Activated T-cell treated with anti-CD3 and anti-CD28 coated beads, Interleukin-2, amount 50 U/mL, for 4 hours (primary cell): ENCODE measurements at places on chromosomes 12 and 14. TPM values are rescaled to one million over a fixed set of nuclear protein-coding genes. Genes with fewer than 3 reads are reported as not detected.
A peak's percentile ranks its signal among the peaks of the same experiment; 100 is the strongest.

Gene SMIM41
- total RNA-seq: not detected

- no peak for DNase-seq
Measured at GRCh38 chr14:98131406-98131805, 1140.6 kb downstream of the BCL11B start.

Gene CIROP
- total RNA-seq: not detected

Gene EPYC
- not detected for total RNA-seq

Gene KLRK1
- 19.4 TPM for total RNA-seq

- DNase-seq: no peak
Measured at GRCh38 chr14:54512393-54512792, 2.7 kb downstream of the CGRRF1 start.

Gene RDH12
- not detected for total RNA-seq

DNA sequence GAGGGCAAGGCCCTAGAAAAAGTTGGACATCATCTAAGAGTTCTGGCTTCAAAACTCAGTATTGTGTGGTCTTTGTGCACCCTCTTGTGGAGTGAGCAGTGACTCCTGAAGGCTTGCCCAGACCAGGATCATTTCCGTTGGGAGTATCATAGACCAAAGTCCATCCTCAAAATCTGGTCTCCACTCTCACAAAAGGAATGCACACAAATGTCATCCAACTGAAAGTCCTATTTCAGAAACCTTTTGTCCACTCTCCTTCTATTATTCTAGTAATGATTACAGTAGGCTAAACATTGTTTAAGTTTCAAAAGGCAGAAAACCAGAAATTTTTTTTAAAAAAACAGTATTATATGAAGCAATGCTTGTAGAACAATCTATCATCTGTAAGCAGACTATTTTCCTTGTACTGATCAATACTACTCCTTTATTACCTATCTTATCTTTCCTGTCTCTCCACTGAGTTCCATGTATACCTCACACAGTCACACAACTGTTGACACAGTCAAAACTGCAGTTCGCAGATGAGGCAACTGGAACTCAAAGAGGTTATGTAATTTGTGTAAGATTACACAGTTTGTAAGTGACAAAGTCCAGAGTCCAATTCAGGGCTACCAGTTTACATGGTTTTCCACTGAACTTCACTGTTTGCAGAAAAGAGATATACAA lies 41.4 kb downstream of the COX16 start:
- DNase-seq: no peak

DNA sequence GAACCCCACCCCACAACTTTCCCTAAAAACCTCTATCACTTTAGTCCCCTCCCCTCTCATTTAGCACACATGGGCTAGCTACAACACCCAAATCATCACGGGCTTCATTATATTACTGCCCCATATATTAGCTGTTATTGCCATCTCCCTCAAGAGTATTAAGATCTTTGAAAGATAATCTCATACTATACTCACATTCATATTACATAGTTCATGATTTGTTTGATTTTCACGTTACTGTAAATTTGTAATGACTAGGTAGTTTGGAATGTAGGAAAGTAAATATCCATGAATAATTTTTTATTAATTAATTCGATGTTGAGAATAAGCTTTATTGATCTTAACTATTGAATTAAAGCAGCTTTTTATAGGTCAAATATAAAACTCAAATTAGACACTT lies 7.9 kb downstream of the DICER1 start:
- DNase-seq: no peak

GRCh38 chr14:22008766-22009165 lies 335.1 kb upstream of the OR4E1 start:
- no peak for DNase-seq

GRCh38 chr12:97148941-97149559 lies 242.0 kb downstream of the NEDD1 start:
- peak; percentile 5 for DNase-seq

Gene FAR2
- total RNA-seq: 2.5 TPM

DNA sequence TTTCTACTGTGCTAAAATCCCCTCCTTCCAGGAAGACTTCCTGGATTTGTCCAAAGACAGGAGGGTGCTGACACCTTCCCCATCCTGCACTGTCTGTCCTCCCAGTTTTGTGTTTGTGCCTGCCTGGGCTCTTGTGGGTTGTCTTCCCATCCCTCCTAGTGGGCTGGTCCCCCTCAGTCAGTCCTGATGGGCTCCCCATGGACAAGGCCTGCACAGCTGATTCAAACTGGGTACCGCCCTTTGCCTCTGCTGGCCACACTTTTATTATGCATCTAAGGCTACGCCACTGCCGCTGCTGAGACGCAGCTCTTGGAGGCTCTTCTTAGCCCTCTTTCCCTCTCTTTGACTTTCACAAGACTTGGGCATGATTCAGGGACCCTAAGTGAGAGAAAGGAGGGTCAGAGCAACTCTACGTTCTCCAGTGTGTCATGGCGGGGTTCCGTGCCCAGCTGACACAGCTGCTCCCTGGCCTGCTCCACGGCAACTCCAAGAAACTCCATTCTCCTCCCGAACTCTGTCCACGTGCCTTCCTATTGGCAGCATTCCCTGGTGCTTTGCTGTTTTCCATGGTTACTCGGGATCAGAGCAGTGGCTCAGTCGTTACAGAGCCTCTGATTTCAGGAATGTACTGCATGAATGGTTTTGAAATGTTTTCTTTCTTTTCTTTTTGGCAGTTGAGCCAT lies 3.8 kb upstream of the KRT85 start:
- no peak for DNase-seq

- DNase-seq: no peak
Measured at GRCh38 chr12:11984417-11984816, 86.3 kb upstream of the BCL2L14 start.

DNA sequence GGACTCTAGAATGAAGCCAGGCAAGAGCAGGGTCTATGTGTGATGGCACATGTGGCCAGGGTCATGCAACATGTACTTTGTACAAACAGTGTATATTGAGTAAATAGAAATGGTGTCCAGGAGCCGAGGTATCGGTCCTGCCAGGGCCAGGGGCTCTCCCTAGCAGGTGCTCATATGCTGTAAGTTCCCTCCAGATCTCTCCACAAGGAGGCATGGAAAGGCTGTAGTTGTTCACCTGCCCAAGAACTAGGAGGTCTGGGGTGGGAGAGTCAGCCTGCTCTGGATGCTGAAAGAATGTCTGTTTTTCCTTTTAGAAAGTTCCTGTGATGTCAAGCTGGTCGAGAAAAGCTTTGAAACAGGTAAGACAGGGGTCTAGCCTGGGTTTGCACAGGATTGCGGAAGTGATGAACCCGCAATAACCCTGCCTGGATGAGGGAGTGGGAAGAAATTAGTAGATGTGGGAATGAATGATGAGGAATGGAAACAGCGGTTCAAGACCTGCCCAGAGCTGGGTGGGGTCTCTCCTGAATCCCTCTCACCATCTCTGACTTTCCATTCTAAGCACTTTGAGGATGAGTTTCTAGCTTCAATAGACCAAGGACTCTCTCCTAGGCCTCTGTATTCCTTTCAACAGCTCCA lies 39.6 kb downstream of the DAD1 start:
- DNase-seq: no peak

DNA sequence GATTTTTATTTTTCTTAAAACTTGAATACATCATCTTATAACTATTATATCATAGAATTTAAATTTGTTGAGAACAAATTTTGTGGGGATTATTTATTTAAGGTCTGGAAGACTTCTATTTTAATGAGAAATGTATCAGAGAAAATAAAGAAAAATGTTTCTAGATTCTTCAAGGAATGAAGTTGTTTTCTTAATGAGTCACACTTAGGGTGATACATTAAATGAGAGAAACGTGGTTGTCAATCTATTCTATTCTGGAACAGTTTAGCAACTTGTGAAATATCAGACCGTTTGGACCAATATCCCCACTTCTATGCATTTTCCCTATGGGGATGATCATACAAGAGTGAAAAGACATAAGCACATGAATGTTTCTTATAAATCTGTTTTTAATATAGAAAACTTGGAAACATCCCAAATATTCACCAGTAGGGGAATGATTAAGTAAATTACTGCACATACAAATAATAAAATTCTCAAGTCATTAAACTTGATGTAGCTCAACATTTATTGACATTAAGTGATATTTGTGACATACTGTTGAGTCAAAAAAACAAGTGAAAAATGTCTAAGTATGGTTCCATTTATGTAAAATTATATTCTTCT lies 88.5 kb downstream of the E2F7 start:
- DNase-seq: no peak

Gene HOXC9
- total RNA-seq: not detected

- peak; percentile 27 for DNase-seq
Measured at GRCh38 chr14:39229222-39229543, 4.5 kb upstream of the MIA2 start.

DNA sequence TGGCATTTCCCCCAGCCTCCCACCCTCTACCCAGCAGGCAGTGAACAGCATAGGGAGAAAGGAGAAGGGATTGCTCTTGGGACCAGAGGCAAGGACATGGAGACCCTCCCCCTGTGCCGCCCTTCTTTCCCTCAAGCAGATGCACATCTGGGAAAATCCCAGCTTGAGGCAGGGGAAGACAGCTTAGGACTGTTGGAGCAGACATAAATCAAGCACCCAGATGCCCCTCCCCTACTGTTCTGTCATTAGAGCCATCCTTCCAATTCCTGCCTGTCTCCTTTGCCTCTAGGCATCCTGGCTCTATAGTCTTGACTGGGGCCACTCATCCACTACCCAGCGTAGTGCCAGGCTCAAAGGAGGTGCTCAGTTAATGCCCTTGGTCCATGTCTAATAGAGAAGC lies 7.5 kb upstream of the CISTR start:
- DNase-seq: no peak

Gene EGLN3
- total RNA-seq: 2.8 TPM

- no peak for DNase-seq
Measured at GRCh38 chr12:99287136-99287535, 360.4 kb upstream of the GARIN6 start.

Gene RIPK3
- 8.0 TPM for total RNA-seq

Gene UNG
- total RNA-seq: 134 TPM

DNA sequence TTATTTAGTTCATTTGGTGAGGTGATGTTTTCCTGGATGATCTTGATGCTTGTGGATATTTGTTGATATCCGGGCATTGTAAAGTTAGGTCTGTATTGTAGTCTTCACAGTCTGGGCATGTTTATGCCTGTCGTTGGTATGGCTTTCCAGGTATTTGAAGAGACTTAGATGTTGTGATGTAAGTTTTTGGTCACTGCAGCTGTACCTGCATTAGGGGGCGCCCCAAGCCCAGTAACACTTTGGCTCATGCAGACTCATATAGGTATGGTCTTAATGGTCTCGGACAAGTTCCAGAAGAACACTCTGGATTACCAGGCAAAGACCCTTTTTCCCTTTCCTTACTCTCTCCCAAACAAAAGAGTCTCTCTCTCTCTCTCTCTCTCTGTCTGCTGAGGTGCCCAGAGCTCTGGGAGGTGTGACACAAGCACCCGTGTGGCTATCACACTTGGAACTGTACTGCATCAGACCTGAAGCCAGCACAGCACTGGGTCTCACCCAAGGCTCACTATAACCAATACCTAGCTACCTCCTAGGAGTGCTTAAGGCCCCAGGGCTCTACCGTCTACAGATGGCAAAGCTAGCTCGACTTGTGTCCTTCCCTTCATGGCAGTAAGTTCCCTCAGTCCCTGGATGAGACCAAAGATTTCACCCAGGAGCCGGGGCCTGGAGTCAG lies 425.8 kb upstream of the ATXN7L3B start:
- DNase-seq: no peak

GRCh38 chr14:25140411-25140810 lies 90.5 kb upstream of the STXBP6 start:
- DNase-seq: no peak

GRCh38 chr12:26158078-26158764 lies 33.4 kb upstream of the BHLHE41 start:
- no peak for DNase-seq

- no peak for DNase-seq
Measured at GRCh38 chr12:116429826-116430360, 129.3 kb upstream of the MAP1LC3B2 start.

Gene FAM181A
- total RNA-seq: not detected

GRCh38 chr12:63164911-63165310 lies 13.9 kb upstream of the AVPR1A start:
- DNase-seq: no peak

- no peak for DNase-seq
Measured at GRCh38 chr14:53630336-53630735, 326.3 kb downstream of the BMP4 start.

DNA sequence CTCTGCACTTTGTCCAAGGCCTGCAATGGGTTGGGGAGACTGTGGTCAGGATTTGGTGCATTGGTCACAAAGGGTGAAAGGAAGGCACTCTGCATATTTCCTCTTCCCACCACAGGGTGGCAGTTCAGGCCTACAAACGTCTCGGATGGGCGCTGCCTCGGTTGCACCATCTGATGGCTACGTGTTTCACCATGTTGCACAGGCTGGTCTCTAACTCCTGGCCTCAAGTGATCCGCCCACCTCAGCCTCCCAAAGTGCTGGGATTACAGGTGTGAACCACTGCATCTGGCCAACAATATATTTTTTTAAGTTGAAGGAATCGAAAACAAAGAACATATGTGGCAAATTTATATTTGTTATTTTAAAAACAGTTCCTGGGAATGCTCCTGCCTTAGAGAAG lies 35.1 kb downstream of the TMBIM6 start:
- peak; percentile 41 for DNase-seq

GRCh38 chr12:18363321-18363720 lies 102.0 kb downstream of the PIK3C2G start:
- no peak for DNase-seq

GRCh38 chr12:23631786-23632377 lies 317.6 kb downstream of the SOX5 start:
- DNase-seq: no peak

DNA sequence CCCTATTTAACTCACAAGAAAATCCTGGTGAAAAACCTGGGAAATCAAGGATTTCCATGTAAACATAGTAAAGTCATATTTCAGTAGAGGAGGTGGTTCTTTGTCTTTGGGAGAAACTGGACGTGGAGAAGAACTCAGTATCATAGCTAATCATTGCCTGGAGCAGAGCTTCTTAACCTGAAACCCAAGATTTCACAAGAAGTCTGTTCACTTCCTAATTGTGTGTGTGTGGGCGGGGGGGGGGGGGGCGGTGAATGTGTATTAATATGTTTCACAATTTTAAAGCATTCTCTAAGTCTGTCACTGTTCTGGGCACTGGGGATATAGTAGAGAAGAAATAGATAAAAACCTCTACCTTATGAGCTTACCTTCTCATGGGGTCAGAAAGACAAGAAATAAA lies 96.7 kb upstream of the PPP4R3A start:
- no peak for DNase-seq

DNA sequence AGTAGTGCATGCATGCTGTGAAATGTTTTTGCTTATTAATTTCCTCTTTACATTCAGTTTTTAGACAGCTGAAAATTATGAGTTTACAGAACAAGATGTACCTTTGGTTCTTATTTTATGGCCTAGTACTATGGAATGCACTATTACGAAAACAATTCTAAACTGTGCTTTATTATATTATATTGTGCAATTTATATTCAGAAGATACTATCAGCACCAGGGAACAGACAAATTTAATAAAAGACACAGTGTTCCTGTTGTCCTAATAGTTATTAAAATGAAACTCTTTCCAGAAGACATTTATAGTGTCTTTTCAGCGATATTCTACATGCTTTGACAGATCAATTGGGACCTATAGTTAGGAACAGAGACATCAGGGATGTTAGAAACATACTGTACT lies 427.3 kb downstream of the BTG1 start:
- DNase-seq: no peak
